Osteoblast (primary cell): ENCODE measurements at places on chromosomes 4 and X. TPM values are rescaled to one million over a fixed set of nuclear protein-coding genes. Genes with fewer than 3 reads are reported as not detected.

GRCh38 chr4:108902769-108903168 lies 139.9 kb upstream of the ETNPPL start:
- DNase-seq, result no peak

DNA sequence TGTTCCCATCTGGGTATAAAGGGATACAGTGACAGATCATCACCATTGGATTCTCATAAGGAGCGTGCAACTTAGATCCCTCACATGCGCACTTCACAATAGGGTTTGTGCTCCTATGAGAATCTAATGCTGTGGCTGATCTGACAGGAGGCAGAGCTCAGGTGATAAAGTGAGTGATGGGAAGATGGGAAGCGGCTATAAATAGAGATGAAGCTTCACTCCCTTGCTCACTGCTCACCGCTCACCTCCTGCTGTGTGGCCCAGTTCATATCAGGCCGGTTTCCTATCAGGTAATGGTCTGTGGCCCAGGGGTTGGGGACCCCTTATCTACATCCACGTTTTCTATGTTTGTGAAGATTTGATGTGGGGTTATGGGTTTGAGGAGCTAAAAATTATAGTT lies 43.7 kb downstream of the FAT4 start:
- DNase-seq, result no peak

DNA sequence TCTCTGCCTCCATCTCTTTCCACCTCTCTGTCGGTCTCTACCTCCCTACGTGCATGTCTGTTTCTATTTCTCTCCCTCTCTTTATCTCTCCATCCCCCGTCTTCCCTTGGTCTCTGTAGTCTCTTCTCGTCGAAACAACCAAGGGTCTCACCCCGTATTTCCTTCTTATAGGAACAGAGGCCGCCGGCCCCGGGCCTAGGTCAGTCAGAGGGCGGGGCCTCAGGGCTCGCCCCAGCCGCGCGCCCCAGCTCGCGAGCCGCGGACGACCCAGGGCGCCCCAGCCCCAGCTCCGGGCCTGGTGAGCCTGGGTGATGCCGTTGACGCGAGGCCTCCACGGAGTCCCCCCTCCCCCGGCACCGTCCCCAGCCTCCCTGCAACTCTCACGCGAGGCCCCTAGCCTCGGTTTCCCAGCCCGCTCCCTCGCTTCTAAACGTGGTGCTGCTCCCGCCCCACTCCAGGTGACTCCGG lies 6.6 kb downstream of the TIMM17B start:
- peak; percentile 73 for DNase-seq

DNA sequence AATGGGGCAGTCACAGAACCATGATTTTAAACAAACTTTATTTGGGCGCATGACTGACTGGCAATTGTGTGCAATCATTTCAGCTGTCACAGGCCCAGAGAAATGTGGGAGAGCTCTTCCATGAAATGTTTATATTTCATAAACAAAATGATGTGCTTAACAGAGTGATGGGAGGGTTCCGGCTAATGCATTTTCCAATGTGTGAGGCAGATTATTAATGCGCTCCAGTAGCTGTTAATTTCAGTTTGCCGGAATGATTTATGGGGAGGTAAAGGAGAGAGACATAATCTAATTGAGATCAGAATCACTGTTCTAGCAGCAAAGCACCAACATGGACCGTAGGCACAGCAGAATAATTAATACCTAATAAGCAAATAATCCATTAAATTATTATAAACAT lies 55.6 kb downstream of the NKX6-1 start:
- DNase-seq, result no peak

GRCh38 chrX:118521435-118521834 lies 25.8 kb downstream of the DOCK11 start:
- no peak for DNase-seq

DNA sequence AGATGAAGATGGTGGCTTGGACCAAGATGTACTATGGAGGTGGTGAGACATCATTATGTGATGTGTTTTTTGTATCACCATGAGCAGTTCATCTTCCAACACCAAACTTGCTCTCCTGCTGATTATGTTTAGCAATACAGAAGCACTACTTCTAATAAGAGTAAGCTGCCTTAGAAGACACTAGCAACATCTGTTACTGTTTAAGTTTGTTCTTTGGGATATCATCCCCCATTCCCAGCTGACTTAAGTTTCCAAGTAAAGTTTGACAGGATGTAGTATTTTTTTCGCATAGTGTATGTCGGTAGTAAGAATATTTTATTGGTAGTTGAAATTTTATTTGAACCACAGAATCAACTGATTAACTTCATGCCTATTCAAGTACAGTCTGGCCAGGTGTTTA lies 123.5 kb upstream of the BMPR1B start:
- no peak for DNase-seq

DNA sequence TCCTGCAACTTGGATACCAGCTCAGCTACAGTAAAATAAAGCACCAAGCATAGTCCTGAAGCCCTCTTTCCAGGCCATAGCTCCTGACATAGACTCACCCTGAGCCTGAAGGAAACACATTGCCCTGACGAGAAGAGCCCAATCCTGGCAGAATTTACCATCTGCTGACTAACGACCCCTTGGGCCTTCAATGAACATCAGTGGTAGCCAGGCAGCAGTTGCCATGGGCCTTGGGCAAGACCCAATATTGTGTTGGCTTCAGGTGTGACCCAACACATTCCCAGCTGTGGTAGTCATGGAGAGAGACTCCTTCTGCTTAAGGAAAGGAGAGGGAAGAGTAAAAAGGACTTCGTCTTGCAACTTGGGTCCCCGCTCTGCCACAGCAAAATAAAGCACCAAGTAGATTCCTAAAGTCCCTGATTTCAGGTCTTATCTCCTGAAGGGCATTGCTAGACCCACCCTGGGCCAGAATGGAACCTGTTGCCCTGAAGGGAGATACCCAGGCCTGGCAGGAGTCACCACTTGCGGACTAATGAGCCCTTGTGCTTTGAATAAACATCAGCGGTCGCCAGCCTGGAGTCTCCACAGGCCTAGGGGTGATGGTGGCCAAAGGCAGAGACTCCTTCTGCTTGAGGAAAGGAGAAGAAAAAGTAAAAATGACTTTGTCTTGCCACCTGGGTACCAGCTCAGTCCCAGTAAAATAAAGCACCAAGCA lies 902.6 kb downstream of the C4orf33 start:
- DNase-seq, result no peak

GRCh38 chr4:117610706-117611308 lies 423.5 kb upstream of the NDST3 start:
- DNase-seq, result no peak

DNA sequence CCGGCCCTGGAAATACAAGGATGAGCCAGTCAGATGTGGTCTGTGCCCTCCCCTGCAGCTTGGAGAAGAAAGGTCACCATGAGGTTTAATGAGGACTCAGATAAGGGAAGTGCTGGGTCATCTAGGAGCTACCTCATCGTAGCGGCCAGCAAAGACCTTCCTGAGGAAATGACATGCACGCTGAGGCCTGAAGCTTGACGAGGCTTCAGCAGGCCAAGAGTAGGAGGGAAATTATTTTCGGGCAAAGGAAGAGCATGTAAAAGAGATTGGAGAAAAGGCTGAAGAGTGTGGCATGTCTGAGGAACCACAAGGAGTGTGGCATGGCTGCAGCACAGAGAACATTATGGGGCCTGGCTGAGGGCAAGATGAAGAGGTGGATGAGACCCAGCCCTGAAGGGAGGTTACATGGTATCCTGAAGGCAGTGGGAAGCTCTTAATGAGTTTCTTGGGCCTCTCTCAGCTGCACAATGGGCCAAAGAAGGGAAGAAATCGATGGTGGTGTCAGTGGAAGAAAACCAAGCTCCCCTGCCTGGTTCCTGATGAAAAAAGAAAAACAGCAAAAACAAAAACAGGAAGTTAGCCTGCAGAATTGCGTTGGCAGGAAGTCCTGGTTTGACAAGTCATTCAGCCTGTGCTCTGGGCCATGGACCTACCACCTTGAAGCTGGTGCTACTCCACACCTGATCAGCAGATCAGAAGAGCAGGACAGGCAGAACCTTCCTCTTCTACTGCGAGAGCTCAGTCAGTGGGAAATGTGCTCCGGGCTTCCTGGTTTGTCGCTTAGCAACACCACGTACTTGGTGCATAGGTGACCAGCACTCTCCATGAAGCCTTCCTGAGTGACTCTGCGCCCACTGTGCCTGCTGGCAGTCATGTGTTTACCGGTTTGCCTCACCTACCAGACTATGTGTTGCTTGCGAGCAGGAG lies 134.5 kb upstream of the KLF3 start:
- no peak for DNase-seq

DNA sequence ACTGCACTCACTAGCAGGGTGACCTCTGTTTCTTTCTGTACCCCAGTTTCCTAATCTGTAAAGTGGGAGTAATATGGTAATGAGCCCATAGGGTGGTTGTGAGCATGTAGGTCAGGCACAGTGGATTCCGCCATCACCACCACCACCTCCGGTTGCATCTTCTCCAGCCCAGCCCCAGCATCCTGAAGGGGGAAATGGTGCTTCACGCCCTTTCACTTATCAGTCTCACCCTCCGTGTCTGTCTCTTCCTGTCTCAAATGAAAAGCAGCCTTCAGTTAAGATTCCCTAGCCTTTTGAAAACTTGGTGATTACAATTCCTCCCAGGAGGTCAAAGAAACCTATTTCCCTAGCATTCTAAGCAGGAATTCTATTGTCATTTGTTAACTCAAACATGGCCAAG lies 16.9 kb upstream of the XPNPEP2 start:
- no peak for DNase-seq

- DNase-seq, result peak; percentile 48
These were observed 78.9 kb downstream of the SLC10A7 start for GRCh38 chr4:146442801-146443200.

GRCh38 chr4:186345184-186345583 lies 79.2 kb downstream of the F11 start:
- DNase-seq, result no peak

DNA sequence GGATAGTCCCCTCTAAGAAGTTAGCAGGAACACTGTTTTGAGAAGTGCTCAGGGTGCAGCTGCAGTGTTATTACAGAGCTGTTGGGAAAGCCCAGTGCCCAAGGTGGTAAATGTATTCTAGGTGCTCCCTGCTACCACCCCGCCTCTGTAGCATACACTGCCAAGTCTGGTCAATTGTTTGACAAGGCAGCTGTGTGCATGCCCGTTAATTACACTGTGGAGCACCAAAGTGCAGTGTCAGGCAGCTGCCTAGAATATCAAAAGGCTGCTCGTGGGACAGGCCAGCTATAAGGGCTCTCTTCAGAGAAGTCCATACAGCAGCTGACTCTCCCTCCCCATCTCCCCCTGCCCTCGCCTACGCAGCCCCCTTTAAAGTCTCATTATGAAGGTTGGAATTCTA lies 99.9 kb upstream of the KLHL13 start:
- peak; percentile 41 for DNase-seq

- no peak for DNase-seq
These were observed 89.1 kb downstream of the CLCN4 start for GRCh38 chrX:10245886-10246285.

- DNase-seq, result no peak
These were observed 128.7 kb downstream of the MSL3 start for GRCh38 chrX:11886745-11887144.

GRCh38 chr4:147950841-147951240 lies 219.0 kb downstream of the ARHGAP10 start:
- DNase-seq, result peak; percentile 22

GRCh38 chrX:43881410-43882293 lies 598 bp downstream of the MAOB start:
- DNase-seq, result no peak

GRCh38 chr4:159158083-159158617 lies 55.3 kb downstream of the RAPGEF2 start:
- DNase-seq, result no peak

- no peak for DNase-seq
These were observed 157.3 kb downstream of the GBA3 start for GRCh38 chr4:22850055-22850454.

DNA sequence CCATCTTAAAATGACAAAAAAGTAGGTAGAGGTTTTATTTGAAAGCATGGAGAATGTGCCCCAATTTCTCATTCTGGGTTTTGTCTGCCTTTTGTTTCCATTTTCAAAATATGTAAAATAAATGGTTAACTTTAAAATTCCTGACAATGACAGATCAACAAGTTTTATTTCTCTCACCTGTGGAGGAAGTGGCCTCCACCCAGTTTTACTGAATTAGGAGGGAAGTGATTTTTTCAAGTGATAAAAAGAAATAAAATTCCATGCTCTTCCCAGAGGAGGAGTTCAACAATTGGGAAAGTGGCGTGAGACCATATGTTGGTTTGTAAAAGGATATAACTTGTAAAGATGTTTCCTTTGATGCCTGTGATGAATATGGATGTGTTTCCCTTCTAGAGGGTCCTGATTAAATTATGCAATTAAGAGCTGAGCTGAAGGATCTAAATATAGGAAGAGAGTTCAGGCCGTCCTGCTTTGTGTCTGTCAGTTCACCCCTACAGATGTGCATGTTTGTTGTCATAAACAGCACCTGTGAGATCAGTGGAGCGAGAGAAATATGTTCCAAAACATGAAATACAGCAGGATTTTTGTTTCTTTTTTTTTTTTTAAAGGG lies 19.5 kb downstream of the SMAD1 start:
- no peak for DNase-seq

DNA sequence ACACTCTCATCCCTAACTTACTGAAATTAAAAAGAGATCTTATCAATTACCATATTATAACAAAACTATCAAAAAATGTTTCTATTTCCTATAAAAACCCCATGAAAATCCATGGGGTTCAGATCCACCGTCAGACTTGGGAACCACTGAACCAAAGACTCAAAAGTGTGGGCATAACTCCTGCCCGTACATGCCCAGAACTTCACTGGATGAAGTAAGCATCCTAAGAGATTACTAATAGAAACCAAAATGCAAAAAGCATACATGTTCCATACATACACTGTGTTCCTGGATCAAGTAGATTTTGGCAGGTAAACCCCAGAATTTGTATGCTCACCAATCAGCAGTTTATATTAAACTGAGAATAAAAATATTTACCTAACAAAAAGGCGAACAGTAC lies 66.1 kb downstream of the PRSS12 start:
- DNase-seq, result no peak

PPP3CA gene
- total RNA-seq, result 80.0 and 93.7 TPM in 2 replicates

DMD gene
- 12.7 and 13.8 TPM in 2 replicates for total RNA-seq

GCNA gene
- 4.3 and 4.4 TPM in 2 replicates for total RNA-seq

CXCL6 gene
- total RNA-seq, result 1.1 TPM in 1 of 2 replicates, not detected in the other

PCDH7 gene
- total RNA-seq, result 0.72 and 3.8 TPM in 2 replicates

XAGE3 gene
- total RNA-seq, result not detected in 2 replicates

GABRB1 gene
- not detected in 2 replicates for total RNA-seq

CLDN34 gene
- total RNA-seq, result under 0.01 TPM in 1 of 2 replicates, not detected in the other
